Hypothalamus (tissue), 51 donors: ENCODE measurements at places on chromosomes 2 and 18.

DNA sequence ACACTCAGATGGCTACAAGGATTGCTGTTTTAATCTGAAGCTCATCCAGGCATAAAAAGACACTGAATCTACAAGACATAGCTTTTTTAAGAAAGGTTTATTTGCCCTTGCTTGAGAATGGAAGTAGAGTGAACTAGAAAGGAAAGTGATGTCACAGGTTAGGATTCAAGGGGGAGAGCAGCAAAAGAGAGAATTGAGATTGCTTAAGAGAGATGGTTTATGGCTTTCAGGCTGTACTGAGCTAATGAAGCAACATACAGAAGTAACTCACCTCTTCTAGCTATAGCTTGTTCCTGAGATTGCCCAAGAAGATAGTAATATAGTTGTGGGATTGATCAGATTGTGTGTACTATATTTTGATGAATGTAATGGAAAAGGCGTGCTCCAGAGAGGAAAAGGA, 26.1 kb upstream of the ACVR2A start:
- no peak for DNase-seq

DNA sequence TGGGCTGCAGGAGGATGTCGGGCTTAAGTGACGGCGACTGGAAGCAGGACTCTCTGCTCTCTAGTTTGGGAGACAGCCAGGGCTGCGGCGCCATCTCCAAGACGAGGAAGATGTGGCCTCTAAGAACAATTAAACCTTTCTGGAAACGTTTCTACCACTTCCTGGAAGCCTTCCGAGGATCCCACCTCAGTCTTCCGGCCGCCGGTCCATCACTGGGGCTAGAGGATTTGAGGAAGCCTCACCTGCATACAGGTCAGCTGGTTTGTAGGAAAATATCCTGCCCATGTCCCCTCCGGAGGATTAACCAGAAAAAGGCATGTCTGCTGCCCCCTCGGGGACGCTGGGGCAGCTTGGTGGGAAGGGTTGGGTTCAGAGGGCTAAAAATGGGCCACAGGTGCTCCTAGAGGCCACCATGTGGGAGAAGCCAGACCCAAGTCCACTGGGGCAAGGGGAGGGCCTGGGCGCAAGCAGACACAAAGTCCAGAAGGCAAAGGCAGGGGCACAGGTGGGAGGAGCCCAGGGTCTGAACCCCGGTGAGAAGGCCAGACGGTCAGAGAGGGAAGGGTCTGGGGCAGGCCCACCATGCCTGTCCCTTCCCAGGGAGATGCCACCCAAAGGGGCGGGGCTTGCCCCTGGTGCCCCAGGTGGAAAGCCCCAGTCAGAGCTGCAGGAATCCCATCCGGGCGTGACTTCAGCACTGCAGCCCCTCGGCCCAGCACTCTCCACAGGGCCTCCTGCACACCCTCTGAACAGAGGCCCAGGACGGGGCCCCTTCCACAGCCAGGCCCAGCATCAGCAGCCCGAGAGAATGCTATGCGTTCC, 82.2 kb upstream of the ID2 start:
- no peak for DNase-seq

GRCh38 chr2:79860228-79861058, 347.6 kb downstream of the CTNNA2 start:
- no peak for DNase-seq

GRCh38 chr2:174035981-174036742, 71.0 kb upstream of the SP3 start:
- DNase-seq, result no peak

- no peak for DNase-seq
These were observed 258.9 kb upstream of the OSR1 start for GRCh38 chr2:19617257-19617848.

DNA sequence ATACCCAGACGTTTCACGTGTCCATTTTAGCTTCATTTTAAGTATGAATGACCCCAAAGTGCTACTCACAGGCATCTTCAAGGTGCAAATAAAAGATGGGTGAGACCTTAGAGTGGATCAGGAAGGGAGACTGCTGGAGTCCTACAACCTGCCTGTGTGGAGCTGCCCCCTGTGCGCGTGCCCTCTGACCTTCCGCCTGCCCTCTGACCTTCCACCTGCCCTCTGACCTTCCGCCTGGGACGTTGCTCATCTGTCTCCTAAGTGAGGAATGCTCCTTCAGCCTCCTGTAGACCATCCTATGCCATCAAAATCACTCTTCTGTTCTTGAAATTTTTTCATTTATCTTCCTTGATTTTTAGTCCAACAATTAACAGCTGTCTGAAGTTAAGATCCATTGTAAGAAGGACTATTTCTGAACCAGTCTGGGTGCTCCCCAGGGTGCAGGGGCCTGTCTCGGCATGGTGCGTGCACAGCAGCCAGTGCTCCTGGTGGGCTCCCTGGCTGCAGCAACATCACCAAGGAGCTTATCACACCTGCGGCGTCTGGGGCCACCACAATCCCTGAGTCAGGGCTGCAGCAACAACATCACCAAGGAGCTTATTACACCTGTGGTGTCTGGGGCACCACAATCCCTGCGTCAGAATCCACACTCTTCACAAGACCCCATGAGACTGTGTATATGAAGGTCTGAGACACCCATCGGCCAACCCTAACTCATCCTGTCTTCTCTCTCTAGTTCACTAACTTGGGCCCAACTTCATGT, 86.0 kb downstream of the TPO start:
- DNase-seq, result no peak
